ENCODE measurements at places on chromosomes 16 and 17.
A peak's percentile ranks its signal among the peaks of the same experiment; 100 is the strongest.

DNA sequence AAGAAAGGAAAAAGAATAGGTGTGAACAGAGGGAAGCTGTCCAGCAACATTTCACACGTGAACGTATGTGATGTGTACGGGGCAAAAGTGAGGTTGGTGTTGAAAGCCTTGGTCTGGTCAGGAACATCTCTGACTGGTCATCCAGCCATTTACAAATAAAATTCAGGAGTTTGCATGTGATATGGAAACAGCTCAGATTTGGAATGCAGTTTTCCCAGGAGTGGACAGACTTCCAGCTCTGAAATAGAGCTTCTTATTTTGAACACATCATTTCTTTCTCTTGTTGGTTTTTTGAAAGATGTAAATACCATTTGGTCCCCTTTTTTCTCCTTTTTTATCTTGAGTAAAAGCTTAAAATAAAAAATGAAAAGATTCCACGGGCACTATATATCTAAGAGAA is 566.2 kb upstream of the ZFHX3 start:
- no peak for DNase-seq

GRCh38 chr17:8791910-8792270 is 7.3 kb downstream of the MFSD6L start:
- DNase-seq = peak; percentile 19

- DNase-seq = no peak
These were observed 54.4 kb downstream of the C17orf67 start for GRCh38 chr17:56779322-56779721.

DNA sequence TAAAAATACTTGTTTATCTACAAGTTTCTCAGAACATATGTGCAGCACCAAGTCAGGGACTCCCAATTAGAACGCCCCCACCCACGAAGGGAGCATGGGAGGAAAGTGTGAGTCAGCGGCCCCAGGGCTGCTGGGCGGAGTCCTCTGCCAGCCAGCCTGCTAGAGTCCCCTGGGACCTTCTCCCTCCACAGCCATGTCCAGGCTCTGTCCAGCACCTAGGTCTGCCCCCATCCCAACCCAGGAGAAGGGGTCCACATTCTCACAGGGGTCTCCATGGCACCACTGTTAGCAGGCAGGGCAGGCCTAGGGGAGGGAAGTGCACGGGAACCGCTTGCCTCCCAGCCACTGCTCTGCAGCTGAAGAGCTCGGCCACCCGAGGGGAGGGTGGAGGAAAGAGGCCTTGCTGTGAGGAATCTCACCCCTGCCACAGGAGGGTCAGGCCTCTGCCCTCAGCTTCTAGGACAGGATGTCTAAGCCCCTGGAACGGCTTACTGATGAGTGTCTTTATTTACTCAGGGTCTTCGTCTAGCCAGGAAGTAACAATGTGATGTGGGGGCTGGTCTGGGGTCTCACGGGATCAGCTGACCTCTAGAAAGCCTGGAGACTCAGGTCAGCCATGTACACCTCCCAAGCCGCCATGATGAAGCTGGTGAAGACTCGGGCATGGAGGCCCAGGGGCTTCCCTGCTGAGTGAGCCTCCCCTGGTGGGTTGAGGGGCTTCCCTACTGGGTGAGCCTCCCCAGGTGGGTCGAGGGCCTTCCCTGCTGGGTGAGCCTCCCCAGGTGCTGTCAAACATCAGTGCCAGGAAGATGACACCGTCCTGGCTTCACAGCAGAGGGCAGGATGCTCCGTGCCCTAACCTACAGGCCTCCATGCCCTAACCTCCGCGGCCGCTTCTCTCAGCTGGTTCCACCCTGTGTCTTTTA is 190.3 kb downstream of the RBFOX3 start:
- peak; percentile 26 for DNase-seq

GRCh38 chr17:43026595-43026994 is 1.6 kb downstream of the RND2 start:
- no peak for DNase-seq
